ENCODE measurements at places on chromosomes 7 and 10. TPM values are rescaled to one million over a fixed set of nuclear protein-coding genes. Genes with fewer than 3 reads are reported as not detected.

DNA sequence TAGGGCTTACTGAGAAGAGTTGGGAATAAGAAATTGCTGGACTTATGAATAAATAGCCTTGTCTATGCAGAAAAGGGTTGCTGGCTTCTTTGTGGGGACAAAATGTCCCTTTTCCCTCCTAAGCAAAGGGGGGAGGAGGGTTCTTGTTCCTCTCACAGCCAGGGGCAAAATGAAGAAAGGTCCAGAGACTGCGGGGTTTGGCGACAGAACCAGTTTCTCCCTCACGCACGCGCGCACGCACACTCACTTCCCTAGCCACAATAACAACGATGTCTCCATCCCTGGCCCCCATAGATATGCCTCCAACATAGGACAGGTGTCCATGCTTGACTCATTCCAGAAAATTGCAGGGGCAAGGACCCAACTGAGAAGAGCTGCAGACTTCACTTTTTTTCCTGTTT, 3.3 kb downstream of the ZMIZ1 start:
- no peak for DNase-seq

- no peak for DNase-seq
These were observed 107.3 kb upstream of the SHH start for GRCh38 chr7:155919391-155920067.

GRCh38 chr7:30880125-30880720, 31.4 kb upstream of the AQP1 start:
- no peak for DNase-seq

- no peak for DNase-seq
These were observed 135.2 kb downstream of the CUX1 start for GRCh38 chr7:101952355-101953247.

DNA sequence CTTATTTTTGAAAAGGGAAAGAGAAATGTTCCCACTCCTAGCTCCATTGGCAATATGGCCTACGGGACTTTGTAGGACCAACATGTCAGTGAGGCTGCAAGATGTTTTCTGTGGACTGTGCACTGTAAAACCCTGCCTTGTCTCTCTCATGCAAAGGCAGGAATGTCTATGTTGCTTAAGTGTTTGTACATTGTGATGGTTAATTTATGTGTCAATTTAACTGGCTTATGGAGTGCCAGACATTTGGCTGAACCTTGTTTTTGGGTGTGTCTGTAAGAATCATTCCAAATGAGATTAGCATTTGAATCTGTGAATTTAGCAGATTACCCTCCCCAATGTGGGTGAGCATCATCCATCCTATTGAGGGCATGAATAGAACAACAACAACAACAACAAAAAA, 4.1 kb upstream of the PCLO start:
- DNase-seq: no peak

- DNase-seq: no peak
These were observed 2.3 kb downstream of the FBXO24 start for GRCh38 chr7:100588438-100588837.

- DNase-seq: no peak
These were observed 11.9 kb upstream of the OR6V1 start for GRCh38 chr7:143040209-143040715.

GRCh38 chr7:13850185-13850752, 139.2 kb downstream of the ETV1 start:
- peak; percentile 85 for DNase-seq

GRCh38 chr7:14542624-14543023, 359.9 kb downstream of the DGKB start:
- DNase-seq: no peak

DNA sequence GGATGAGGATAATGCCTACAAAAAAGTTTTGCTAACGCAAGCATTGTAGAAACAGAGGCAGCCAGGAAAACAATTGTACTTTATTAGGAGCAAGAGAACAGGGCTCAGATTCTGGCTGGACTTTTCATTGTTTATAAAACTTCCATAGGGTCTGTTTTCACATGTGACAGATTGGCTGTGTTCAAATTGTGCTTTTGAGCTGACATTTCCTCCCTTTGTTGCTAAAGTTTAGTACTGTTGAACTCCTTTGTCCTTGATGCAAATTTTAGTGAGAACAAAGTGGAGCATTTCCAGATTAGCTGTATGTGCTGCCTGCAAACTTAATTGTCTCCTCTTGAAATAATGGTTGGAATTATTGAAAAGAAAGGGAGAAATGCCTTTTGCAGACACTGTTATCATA, 221.0 kb upstream of the FZD1 start:
- no peak for DNase-seq

- no peak for DNase-seq
These were observed 42.7 kb upstream of the LAMB1 start for GRCh38 chr7:108045669-108046068.

DNA sequence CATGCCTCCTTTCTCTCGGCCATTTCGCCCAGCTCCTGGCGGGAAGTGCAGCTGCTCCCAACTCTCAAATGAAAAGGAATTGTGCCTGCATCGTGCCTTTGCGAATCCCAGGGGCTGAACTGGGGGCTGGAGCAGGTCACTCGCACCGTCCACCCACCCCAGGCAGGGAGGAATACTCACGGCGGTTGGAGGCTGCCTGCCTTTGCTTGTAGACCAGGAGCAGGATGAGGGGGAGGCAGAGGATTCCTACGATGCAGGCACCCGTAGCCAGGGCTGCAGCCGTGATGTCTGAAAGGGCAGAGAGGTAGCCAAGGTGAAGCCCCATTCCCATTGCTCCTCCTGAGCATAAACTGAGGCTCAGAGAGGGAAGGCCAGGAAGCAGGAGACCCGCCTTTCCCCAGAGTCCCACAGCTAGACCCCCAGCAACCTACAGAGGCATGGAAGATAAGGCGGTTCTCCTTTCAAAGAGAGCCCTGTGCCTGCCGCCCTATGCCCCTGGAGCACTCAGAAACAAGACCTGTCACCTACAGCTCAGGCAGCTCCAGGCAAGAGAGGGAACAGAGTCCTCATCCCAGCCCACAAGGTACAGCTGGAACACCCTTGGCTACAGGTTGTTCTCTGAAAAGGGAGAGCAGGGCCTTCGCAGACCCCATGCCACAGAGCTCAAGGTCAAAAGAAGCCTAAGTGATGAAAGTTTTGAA, 18.0 kb downstream of the VSIR start:
- DNase-seq: no peak

DNA sequence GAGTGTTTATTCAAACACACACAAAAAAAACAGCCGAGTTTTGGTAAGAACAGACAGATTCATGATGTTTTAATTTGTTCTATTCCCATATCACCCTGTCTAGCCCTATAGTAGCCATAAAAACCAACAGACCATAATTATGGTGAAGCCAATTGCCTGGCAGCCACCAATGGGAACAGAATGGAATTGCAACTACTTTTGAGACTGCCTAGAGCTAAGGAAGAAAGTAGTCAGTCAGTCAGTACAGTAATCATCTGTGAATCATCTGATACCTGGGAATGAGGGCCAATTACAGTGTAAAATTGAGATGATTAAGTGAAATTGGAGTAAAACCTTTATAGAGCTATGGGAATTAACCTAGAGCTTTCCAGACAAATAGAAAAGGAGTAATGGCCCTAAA, 952.7 kb upstream of the KCND2 start:
- no peak for DNase-seq

GRCh38 chr7:130890176-130891020, 156.4 kb upstream of the KLF14 start:
- DNase-seq: no peak

GRCh38 chr7:111174510-111174909, 83.6 kb downstream of the LRRN3 start:
- DNase-seq: no peak

- DNase-seq: no peak
These were observed 9.0 kb downstream of the IQCE start for GRCh38 chr7:2567679-2568278.

- DNase-seq: no peak
These were observed 68.0 kb downstream of the TRIL start for GRCh38 chr7:28890137-28890536.

GRCh38 chr10:15316871-15317464, 54.1 kb downstream of the FAM171A1 start:
- no peak for DNase-seq

GRCh38 chr10:119231654-119232053, 24.3 kb downstream of the GRK5 start:
- DNase-seq: no peak

GRCh38 chr10:103551619-103552602, 58.4 kb downstream of the NEURL1 start:
- DNase-seq: no peak

- no peak for DNase-seq
These were observed 46.6 kb downstream of the CCSER2 start for GRCh38 chr10:84375011-84375410.

DNA sequence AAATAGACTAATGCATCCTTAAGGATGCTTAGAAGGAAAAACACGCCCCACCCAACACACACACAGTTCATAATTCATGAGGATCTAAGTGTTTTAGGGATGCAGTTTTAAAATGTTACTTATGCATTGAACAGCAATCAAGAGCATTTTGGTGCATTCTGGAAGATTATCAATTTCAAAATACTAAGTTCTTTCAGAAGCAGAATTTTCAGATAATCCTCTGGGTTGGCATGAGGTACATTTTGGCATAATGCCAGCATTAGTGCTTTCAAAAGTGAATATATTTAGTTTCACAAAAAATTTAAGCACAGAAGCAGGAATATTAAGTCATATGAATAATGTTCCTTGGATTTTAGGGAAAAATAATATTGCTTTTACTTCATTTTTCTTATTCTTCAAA, 937.1 kb downstream of the REEP3 start:
- no peak for DNase-seq

- DNase-seq: no peak
These were observed 227.2 kb downstream of the CUX1 start for GRCh38 chr7:102044641-102044983.

- no peak for DNase-seq
These were observed 329.6 kb upstream of the SEMA3C start for GRCh38 chr7:81248420-81248819.

GRCh38 chr7:79681454-79681853, 228.0 kb upstream of the MAGI2 start:
- DNase-seq: no peak

CTNNA3 gene
- 0.61 TPM for total RNA-seq

HOXA5 gene
- not detected for total RNA-seq

GIMAP4 gene
- total RNA-seq: 145 TPM

TRIM73 gene
- total RNA-seq: 4.4 TPM

TUBB8 gene
- not detected for total RNA-seq

EGR2 gene
- 4.7 TPM for total RNA-seq

MACROH2A2 gene
- 7.4 TPM for total RNA-seq

DAGLB gene
- total RNA-seq: 21.6 TPM
